ENCODE measurements at places on chromosomes 12 and 14.

DNA sequence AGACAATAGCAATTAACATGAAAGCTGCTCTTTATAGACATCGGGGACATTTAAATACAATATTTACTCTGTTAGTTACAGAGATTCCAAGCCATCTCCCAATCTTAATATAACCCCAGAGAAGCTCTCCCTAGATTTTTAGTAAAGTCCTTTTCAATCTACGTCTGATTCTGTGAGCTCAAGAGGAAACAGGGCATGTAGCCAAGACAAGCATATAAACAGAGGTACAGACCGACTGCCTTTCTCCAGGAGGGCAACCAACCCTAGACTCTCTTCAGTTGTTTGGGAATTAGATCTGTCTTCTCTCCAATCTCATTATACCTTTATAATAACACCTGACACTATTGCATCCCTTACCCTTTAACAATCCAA lies 57.4 kb downstream of the TMTC1 start:
- DNase-seq, result no peak

DNA sequence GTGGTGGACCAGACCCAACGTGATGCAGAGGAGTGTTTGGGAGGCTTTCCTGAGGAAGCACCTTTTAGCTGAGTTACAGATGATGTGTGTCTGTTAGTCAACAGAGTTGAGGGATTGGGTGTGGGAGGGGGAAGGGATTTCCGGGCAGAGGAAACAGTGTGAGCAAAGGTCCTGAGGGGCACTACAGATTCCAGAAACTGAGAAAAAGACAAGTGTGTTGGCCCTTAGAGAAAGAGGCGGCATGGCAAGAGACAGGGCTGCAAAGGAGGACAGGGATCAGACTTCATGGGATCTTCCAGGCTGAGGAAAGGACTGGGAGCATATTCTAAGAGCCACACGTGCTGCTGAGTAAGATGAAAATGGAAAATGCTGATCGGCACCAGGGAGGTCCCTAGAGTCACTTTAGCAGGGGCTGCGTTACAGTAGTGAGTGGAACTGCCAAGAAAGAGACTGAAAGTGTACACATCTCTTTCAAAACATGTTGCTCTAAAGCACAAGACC lies 9.4 kb upstream of the RPS6KL1 start:
- DNase-seq, result no peak

- DNase-seq, result no peak
These were observed 26.1 kb downstream of the SERPINA3 start for GRCh38 chr14:94638339-94638738.

DNA sequence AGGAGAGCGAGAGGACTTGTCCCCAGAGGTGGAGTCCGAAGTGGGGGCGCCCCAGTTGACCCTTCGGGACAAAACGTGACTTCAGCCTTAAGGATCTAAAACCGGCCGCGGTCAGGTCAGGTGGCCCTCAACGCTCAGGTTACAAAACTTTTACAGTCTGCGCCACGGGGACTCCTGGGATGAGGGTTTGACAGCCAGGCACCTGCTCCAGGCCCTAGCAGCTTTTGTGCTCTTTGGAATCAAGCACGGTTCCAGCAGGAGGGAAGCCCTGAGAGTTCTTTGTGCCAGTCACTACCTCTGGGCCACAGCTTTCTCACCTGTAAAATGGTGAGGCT lies 337 bp downstream of the ZC2HC1C start:
- DNase-seq, result no peak

- DNase-seq, result no peak
These were observed 43.2 kb downstream of the KRT80 start for GRCh38 chr12:52148464-52149181.

- no peak for DNase-seq
These were observed 209.3 kb downstream of the DAD1 start for GRCh38 chr14:22379727-22380126.

- DNase-seq, result no peak
These were observed 34.2 kb downstream of the PTGER2 start for GRCh38 chr14:52348279-52348678.

DNA sequence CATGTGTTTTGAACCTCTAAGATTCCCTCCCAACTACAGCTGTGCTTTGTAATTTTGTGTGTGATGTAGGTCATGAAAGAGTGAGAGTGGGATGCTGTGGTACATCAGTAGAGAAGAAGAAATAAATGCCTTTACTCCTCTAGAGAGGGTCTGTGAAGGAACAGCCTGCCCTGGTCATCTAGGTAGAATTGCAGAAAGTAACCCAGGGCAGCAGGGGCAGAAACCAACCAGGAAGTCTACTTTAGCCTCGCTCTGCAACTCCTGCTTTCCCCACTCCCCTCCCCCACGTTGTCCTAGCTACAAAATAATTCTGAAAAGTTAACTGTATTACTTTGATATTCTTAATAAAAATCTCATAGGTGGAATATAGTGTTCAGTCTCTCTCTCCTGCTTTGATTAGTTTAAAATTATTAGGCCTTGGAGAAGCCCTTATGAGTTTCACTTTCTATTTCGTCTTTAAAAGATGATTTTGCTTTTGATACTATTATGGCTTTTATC lies 7.5 kb downstream of the TBK1 start:
- DNase-seq, result no peak

- no peak for DNase-seq
These were observed 20.4 kb upstream of the TTC7B start for GRCh38 chr14:90836692-90837063.

DNA sequence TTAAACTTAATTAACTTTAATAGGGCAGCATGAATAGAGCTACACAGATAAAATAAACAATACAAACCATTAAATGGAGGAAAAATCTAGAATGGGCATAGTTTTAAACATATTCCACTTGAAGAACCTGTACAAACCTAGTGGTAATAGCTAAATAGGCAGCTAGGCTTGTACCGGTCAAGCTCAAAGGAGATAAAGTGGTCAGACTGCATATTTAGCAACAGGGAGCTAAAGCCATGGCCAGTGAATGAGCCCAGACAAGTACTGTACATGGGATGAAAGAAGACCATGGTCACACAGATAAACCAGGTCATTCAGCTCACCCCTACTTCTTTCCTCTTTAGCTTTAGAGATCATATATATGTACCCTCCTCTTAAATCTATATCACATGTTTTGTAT lies 186.6 kb upstream of the KRR1 start:
- DNase-seq, result no peak

- DNase-seq, result no peak
These were observed 4.4 kb upstream of the YY1 start for GRCh38 chr14:100234511-100234910.

GRCh38 chr12:116964054-116965050 lies 53.6 kb downstream of the FBXW8 start:
- DNase-seq, result peak; percentile 91

DNA sequence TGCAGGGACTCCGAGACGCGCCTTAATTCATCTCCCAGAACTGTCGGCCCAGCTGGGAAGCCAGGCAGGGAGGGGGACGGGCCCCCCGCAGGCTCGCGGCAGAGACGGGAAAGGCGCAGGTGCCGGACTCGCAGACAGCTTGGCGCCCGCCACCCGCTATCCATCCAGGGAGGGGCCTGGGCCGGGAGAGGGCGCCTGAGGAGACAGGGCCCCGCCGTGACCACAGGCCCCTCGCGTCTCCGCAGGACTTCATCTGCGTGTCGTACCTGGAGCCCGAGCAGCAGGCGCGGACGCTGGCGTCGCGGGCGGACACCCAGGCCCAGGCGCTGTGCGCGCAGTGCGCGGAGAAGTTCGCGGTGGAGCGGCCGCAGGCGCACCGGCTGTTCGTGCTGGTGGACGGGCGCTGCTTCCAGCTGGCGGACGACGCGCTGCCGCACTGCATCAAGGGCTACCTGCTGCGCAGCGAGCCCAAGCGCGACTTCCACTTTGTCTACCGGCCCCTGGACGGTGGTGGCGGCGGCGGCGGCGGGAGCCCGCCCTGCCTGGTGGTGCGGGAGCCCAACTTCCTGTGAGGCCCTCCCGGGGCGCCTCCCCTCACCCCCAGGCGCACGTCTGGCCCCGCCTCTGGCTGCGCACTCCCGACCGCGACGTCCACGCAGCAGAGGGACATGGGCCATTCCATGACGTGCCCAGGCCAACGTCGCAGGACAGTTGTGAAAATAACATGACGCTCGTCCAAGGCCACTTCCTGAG lies 60.6 kb downstream of the LGMN start:
- DNase-seq, result peak; percentile 64

DNA sequence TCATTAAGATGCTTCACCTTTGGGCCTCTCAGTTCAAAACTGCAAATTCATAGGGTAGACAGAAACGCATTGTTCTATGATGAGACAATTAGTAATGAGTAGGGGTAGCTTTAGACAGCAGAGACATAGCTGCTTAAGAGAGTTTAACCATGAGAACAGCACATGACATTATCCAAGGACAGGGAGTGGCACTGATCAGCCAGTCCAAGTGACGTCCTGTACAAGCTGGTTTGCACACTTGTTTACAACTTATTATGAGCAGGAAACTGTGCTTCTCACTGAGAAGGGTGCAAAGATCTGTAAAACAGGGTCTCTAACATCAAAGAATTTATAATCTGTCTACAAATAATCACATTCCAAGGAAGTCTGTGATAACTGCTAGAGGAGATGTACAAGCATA lies 11.2 kb upstream of the SRSF5 start:
- DNase-seq, result no peak

DNA sequence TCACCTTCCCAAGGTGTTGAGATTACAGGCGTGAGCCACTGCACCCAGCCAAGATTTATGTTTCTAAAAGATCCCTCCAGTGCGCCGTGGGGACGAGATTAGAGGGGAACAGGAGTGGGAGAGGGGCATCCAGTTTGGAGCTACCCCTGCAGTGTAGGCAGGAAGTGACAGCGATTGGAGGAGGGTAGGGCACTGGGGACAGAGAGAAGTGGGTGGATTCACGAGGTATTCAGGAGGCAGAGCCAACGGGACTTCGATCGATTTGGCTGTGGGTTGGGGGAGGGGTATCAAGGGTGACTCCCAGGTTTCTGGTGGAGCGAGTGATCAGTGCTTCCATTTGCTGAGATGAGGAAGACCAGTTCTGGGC lies 82.1 kb downstream of the CCDC92 start:
- DNase-seq, result no peak

DNA sequence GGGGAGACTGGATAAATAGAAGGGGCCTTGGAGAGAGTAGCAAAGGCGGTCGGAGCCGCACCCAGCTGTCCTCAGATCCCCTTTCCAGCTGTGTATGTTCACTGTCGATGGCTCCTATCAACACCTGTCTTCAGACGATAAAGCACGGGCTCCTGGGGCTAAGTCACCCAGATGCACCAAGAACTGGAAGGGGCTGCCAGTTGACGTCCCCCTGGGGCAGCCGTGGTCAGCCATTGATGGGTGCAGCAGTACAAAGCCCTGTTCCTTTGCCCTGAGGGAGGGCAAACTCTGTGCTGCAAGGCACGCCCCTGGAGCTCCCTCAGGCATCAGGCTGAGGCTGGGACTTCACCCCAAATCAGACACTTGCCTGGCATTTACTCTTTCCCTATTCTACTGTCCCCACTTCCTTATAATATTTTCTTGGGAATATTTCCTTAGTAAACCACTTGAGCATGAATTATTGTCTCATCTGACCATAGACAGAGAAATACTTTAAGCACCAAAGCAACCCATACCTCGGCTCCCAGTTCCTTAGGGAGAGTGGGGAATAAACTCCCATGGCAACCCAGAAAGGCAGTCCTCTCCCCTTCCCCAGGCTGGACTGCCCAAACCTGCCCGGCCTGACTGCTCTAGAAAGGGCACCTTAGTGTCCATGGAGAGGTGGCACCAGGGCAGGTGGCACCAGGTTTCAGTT lies 59.6 kb upstream of the SCN8A start:
- DNase-seq, result no peak

Data from NCI-H524 treated with DMSO at 0.1 percent for 48 hours (cell line).